ENCODE measurements at places on chromosomes 4 and X.

DNA sequence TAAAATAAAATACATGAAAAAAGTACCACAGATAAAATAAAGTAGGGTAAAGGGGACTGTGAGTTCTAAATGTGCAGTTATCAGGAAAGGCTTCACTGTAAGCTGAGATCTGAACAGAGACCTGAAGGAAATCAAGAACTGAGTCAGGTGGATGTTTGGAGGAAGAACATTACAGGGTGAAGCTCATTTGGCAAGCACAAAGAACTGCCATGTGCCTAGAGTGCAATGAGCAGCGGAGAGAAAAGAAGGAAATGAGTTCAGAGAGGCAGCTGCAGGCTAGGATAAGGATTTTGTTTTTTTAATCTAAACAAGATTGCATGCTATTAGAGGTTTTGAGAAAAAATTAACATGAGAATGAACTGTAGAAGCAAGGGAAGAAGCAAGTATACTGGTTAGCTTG, 373.1 kb downstream of the STPG2 start:
- H3K27ac ChIP-seq = no peak overlapping the region
- no peaks in the 10 kb centered on the region for H3K4me1 ChIP-seq
- H3K36me3 ChIP-seq = no peaks in the 10 kb centered on the region

DNA sequence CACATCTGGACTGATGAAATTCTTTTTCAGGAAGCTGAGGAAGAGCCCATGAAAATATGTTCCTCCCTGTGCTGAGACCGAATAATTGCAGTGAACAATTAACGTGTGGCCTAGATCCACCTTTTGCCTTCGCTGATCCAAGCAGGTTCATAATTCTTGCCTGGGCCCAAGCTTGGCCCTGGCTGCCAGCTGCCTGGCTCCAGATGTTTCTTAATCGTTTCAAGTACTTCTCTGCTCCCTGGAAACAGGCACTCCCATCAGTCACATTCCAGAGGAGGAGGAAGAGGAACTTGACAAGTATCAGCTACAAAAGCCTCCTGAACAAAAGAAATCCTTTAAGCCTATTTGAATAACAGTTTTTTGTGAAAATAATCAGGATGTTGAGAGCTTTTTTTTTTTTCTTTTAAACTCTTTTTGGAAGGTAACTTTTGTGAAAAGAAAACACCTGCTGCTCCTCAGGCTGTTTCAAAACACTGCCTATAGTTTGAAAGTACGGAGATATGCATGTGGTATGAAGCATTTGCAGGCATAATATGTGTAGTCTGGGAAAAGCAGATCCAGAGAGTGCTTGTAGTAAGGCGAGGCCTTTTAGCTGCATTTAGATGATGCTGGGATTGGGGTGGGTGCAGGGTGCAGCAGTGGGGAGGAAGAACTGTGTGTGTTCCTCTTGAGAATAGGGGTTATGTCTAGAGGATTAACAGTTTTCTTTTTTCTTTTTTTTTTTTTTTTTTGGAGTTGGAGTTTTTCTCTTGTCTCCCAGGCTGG, 154.4 kb downstream of the PTTG2 start:
- no peak for DNase-seq
- H3K4me3 ChIP-seq = no peak overlapping the region
- no peak overlapping the region for H3K27ac ChIP-seq
- H3K4me1 ChIP-seq = no peaks in the 10 kb centered on the region
- H3K27me3 ChIP-seq = no peaks in the 10 kb centered on the region

GRCh38 chr4:165439981-165440380, 61.2 kb downstream of the CPE start:
- H3K4me1 ChIP-seq = no peaks in the 10 kb centered on the region
- H3K36me3 ChIP-seq = no peaks in the 10 kb centered on the region
- DNase-seq = no peak
- H3K27ac ChIP-seq = no peak overlapping the region

DNA sequence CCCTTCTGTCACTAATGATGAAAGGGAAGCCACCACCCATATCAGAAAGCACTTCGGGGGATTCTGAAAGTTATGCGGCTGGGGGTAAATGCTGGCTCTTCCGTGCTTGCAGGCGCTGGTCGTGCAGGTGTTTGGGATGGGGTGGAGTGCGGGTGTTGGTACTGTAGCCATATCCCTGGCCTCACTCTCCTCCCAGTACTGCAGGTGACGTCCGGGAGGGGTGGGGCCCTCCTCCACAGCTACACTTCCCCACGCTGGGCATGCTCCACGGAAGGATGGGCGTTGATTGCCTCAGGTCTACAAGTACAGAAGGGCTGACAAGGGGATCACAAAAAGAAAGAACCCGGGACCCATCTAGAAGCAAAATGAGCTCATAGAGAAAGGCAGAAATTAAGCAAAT, 48.6 kb upstream of the CLDN24 start:
- no peak overlapping the region for H3K27ac ChIP-seq
- no peak for DNase-seq
- H3K36me3 ChIP-seq = no peaks in the 10 kb centered on the region
- H3K27me3 ChIP-seq = no peaks in the 10 kb centered on the region
- H3K4me1 ChIP-seq = no peaks in the 10 kb centered on the region
- H3K4me3 ChIP-seq = no peak overlapping the region

DNA sequence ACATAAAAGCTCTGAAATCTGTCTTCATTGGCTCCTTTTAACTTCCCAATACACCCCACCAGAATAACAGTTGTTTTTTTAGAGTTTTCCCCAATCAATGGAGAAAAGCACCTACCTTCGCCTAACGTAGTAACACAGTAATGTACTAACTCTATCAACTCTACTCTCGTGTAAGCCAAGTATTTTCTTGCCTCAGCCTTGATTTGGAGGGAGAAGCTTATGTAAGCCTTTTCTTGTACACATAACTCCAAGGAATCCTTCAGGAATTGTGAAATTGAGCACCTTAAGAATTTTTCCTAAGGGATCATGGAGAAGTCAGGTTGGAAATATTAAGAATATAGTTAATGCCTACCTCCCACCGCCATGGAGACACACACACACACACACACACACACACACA, 181.2 kb downstream of the RAPGEF2 start:
- H3K27ac ChIP-seq = no peak overlapping the region
- H3K27me3 ChIP-seq = no peaks in the 10 kb centered on the region
- H3K36me3 ChIP-seq = no peaks in the 10 kb centered on the region

- H3K36me3 ChIP-seq = no peaks in the 10 kb centered on the region
- no peaks in the 10 kb centered on the region for H3K4me1 ChIP-seq
- H3K27ac ChIP-seq = no peak overlapping the region
- no peaks in the 10 kb centered on the region for H3K27me3 ChIP-seq
- H3K4me3 ChIP-seq = no peak overlapping the region
Observed at GRCh38 chrX:130975947-130976346, 72.9 kb upstream of the ENOX2 start.

DNA sequence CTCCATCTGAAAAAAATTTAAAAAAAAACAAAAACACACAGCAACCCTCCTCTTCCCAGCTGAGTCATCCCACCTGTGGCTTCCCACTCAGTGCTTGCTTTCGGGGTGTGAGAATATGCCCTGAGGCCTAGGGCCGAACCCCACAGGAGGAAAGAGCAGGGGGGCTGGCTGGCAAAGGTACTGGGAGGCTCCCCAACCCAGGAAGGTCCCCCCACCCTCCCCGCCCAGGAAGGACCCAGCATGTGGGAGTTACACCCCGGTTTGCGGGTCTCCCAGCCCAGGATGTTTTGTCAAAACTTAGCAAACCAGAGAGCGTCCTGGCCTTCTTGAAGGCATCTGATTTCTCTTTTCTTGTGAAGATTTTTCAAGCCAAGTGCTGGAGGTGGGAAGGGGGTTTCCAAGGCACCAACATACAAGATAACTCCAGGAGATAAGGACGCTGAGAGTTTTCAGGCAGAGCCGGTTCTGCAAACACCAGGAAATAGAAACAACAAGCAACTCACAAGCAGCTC, 25.7 kb upstream of the CSF2RA start:
- no peak overlapping the region for H3K27ac ChIP-seq
- DNase-seq = no peak
- H3K36me3 ChIP-seq = no peaks in the 10 kb centered on the region
- H3K27me3 ChIP-seq = no peaks in the 10 kb centered on the region
- H3K4me3 ChIP-seq = no peak overlapping the region
